Activated naive CD8-positive, alpha-beta T cell treated with anti-CD3 and anti-CD28 coated beads for 36 hours (primary cell): ENCODE measurements at places on chromosomes 2 and 18. TPM values are rescaled to one million over a fixed set of nuclear protein-coding genes. Genes with fewer than 3 reads are reported as not detected.
A peak's percentile ranks its signal among the peaks of the same experiment; 100 is the strongest.

Gene SLC66A3
- total RNA-seq = 5.6 TPM

Gene ZNF24
- 48.8 TPM for total RNA-seq

Gene NTSR2
- total RNA-seq = not detected

Gene VWA3B
- not detected for total RNA-seq

Gene SPATA3
- total RNA-seq = not detected

Gene ADD2
- total RNA-seq = 33.2 TPM

Gene UGT1A6
- total RNA-seq = not detected

- no peak overlapping the region for H3K4me3 ChIP-seq
- no peak overlapping the region for H3K27ac ChIP-seq
- H3K36me3 ChIP-seq = no peaks in the 10 kb centered on the region
- no peaks in the 10 kb centered on the region for H3K4me1 ChIP-seq
These were observed 402.5 kb upstream of the FAM98A start for GRCh38 chr2:34001557-34001956.

- DNase-seq = no peak
- no peaks in the 10 kb centered on the region for H3K36me3 ChIP-seq
- H3K27me3 ChIP-seq = no peaks in the 10 kb centered on the region
- H3K27ac ChIP-seq = no peak overlapping the region
- no peak overlapping the region for H3K4me3 ChIP-seq
- no peaks in the 10 kb centered on the region for H3K4me1 ChIP-seq
These were observed 677.0 kb upstream of the FANCL start for GRCh38 chr2:58918141-58918540.

DNA sequence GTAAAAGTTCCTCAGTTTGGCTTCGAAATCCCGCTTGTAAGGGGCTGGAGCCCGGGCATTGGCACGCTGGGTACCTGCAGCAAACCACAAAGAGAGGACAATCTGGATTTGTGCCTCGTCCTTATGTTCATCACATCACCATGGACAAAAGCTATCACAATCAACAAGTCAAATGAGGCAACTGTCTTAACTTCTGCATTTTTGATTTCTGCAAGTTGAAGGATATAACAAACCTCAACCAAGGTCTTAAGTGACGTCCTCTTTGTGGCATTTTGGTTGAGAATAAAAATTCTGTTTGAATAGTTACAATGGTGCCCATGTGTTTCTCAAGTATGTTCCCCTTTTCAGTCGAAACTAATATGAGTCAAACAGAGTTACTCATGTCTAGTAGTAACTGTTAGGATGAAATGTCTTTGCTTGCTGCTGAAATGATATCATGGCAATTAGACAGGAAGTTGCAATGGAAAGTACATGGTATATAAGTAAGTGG, 70.8 kb upstream of the STK17B start:
- peaks cover 32% of the 10 kb centered on the region for H3K36me3 ChIP-seq
- DNase-seq = peak; percentile 21
- H3K4me1 ChIP-seq = peaks cover 73% of the 10 kb centered on the region
- peak overlapping the region; percentile 80 for H3K4me3 ChIP-seq

DNA sequence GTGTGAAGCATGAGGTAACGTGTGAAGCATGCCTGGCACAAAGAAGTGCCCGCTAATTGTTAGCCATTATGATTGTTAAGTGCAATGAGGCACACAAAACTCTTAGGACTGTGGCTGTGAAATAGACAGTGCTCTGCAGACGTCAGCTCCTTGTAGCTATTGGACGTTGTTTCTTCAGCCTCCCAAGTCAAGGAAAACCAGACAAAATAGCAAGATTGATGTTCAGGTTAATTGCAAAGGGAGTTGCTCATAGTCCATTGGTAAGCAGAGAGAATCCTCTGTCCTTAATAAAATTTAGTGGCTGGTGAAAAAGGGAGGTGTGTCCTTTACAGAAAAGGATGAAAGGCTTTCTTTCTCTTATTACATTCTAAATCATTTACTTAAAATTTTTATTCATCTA, 54.6 kb upstream of the MBP start:
- H3K4me1 ChIP-seq = no peaks in the 10 kb centered on the region
- no peaks in the 10 kb centered on the region for H3K27me3 ChIP-seq
- DNase-seq = no peak
- no peak overlapping the region for H3K4me3 ChIP-seq
- no peak overlapping the region for H3K27ac ChIP-seq

DNA sequence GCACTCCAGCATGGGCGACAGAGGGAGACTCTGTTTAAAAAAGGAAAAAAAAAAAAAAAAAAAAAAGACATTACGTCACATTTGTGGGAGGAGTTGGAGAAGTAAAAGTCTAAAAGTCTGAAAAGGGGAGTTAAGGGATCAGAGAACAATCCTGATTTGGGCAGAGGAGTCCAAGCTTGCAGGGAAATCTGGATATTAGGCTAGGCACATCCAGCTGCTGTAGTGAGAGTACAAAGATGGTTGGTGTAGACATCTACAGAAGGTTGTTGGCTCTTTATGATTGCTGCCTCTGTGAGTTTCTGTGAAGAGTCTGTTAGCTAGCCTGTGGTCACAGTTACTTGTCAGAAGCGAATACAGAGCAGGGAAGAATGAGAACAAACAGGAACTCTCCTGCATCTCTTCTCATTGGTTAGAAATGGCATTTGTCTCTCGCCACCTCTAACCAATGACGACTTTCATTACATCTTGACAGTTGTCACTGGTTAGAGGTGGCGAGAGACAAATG, 3.3 kb upstream of the OSBPL6 start:
- no peak overlapping the region for H3K4me3 ChIP-seq
- no peak overlapping the region for H3K27ac ChIP-seq
- peaks cover 8% of the 10 kb centered on the region for H3K4me1 ChIP-seq
- H3K27me3 ChIP-seq = peaks cover 60% of the 10 kb centered on the region
- DNase-seq = no peak
- no peaks in the 10 kb centered on the region for H3K36me3 ChIP-seq
